ENCODE measurements at places on chromosomes 4 and X. TPM values are rescaled to one million over a fixed set of nuclear protein-coding genes. Genes with fewer than 3 reads are reported as not detected.

Gene AFM
- not detected for total RNA-seq

Gene MAGEA8
- not detected for total RNA-seq

Gene SH2D1A
- not detected for total RNA-seq

Gene UGT2B10
- not detected for total RNA-seq

Gene KLF8
- total RNA-seq: 0.58 TPM

Gene PNCK
- not detected for total RNA-seq

Gene BEND2
- not detected for total RNA-seq

Gene SMARCA1
- 37.4 TPM for total RNA-seq

Gene TRIM61
- 1.4 TPM for total RNA-seq

Gene DGKK
- total RNA-seq: not detected

Measured in myometrial cell (primary cell).